ENCODE measurements at places on chromosomes 2 and 18. TPM values are rescaled to one million over a fixed set of nuclear protein-coding genes. Genes with fewer than 3 reads are reported as not detected.

DNA sequence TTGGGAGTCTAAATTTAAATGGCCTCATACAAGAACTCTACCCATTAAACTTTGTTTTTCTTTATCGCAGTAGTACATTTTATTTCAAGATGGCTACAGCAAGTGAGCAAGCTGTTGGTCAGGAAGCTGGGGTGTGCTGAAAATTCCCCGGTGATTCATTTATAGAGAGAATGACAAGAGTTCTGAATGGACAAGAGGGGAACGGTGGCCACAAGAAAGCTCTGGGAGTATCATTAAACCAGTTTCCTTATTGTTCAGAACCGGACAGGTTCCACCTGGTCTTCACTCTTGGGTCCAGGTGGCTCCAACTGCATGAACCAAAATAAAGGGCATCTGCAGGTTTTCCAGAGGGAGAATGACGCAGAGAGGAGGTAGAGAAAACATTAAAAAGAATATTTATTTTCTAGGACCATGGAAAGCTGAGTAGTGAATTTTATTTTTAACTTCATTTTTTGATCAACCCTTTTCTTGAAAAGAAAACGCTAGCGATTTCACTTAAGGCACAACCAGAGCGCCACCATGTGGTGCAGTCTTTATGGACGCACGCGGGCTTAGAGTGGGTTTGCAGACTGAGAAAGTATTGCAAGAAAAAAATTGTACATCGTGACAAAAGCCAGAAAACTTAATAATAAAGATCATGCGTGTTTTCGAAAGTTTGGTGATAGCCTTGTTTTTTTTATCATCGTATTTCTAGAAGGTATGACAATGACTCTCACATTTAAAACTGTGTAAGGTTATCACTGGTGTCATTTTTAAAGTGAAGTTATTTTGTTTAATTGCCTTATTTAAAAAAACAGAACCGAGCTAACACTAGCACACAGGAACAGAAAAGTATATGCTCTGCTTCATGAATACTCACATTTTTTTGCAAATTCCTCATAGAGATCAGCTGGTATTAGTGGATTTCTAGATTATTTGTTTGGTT is 97.9 kb upstream of the NOL4 start:
- H3K4me3 ChIP-seq = no peak overlapping the region
- DNase-seq = no peak

- peaks cover 73% of the 10 kb centered on the region for H3K4me1 ChIP-seq
- H3K27me3 ChIP-seq = no peaks in the 10 kb centered on the region
- peak overlapping the region; percentile 85 for H3K27ac ChIP-seq
- peaks cover 44% of the 10 kb centered on the region for H3K36me3 ChIP-seq
- DNase-seq = no peak
Observed at GRCh38 chr2:195538937-195539336, 118.1 kb upstream of the SLC39A10 start.

DNA sequence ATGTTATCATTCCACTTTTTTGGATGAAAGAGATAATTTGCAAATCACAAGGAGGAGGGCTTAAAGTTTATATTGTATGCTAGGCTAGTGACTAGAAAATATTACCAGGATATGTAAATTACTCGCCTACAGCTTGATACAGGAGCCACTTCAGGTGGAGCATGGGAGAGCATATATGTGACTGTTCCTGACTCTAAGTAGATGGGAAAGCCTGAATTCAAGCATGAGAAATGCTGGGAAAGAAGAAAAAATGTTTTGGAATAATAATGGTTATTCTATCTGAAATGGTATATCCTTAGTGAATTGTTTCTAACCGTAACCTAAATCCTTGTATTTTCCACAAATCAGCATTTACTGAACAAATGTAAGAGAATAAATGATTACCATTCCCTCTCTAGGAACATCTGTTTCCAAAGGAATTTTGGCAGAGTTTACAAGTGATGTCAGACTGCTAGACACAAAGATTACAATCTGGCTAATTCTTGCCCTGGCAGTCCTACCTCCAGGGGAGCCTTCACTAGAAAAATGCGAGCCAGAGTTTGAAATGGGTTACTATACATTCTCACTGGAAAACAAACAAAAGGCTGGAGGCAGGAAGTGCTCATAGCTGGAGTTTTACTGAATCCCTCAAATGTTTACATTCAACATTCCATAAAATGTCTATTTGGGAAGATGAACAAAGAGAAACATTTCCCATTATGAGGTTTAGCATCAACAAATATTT is 129.4 kb upstream of the MAPRE2 start:
- no peaks in the 10 kb centered on the region for H3K4me1 ChIP-seq
- H3K27me3 ChIP-seq = no peaks in the 10 kb centered on the region
- no peak overlapping the region for H3K27ac ChIP-seq
- no peak overlapping the region for H3K4me3 ChIP-seq
- DNase-seq = no peak

The USP34 gene
- total RNA-seq = 111 TPM

The ELOA2 gene
- total RNA-seq = not detected

The CFAP221 gene
- total RNA-seq = not detected

The LRRC30 gene
- not detected for total RNA-seq
